ENCODE measurements at places on chromosomes 2 and 18.

GRCh38 chr2:37682473-37682872 lies 11.0 kb upstream of the CDC42EP3 start:
- DNase-seq = no peak

DNA sequence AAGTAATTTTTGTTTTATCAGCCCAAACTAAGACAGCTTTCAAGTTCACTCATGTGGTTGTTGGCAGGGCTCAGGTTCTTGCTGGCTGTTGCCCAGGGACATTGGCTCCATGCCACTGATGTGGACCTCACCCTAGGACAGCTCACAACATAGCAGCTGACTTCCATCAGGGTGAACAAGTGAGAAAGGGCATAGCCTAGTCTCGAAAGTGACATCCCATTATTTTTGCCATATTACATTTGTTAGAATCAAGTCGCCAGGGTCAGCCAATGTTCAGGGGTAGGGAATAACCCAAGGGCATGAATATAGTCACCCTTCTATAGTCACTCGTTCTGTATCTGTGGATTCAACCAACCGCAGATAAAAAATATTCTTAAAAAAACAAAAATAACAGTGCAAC lies 10.7 kb upstream of the CWC22 start:
- no peak for DNase-seq

DNA sequence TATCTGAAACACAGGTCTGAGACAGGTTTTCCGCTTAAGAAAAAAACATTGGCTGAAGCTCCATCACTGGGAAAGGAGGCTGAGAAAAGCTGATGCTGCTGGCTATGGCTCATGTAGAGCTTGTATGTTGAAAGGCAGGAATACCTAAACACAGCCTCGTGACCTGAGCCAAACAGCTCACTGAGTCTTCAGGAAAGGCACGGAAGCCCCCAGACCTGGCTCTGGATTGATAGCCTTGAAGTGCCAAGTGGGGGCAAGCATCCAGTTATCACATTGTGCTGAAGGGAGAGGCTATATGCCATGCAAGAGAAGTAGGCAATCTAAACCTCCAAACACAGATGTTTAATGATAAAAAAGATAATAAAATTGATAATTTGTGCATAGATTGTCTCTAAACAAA lies 21.9 kb downstream of the CYTIP start:
- no peak for DNase-seq

DNA sequence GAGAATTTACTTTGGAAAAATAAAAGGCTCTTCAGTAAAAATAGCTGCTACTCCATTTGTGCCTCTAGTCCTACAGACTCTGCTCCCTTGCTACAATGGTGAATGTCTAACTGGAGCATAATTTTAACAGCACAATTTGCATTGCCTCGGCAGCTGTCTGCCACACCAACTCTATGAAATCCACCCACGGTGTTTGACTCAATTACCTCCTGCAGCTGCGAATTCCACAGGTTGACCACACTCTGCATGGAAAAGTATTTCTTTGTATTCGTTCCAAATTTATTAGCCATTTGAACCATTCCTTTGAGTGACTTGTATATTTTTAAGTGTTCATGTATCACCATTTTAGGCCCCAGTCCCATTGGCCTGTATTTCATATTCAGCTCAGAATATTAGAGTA lies 182.1 kb upstream of the CCDC68 start:
- no peak for DNase-seq

DNA sequence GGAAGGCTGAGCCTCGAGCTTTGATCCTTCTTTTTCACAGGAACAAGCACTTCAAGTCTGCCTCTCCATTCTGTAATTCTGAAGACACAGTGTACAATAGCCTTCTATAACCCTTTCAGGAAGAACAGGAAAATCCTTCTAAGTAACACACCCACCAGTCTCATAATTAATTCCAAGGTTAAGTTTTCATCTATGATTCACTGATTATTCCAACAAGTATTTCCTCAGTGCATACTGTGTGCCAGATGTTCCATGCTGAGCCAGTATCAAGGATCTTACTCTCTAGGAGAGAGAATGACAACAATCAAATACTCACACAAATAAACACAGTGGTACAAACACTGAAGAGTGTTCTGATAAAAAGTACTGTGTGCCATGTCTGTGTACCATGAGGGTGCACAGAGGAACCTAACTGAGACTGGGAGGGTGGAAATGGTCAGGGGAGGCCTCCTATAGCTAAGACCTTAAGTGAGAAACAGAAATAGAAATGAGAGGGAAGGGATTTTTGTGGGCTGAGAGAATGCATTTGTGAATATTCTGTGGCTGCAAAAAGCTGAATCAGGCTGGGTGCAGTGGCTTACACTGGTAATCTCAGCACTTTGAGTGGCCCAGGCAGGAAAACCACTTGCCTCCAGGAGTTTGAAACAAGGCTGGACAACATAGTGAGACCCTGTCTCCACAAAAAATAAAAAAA lies 7.3 kb upstream of the MTLN start:
- no peak for DNase-seq

DNA sequence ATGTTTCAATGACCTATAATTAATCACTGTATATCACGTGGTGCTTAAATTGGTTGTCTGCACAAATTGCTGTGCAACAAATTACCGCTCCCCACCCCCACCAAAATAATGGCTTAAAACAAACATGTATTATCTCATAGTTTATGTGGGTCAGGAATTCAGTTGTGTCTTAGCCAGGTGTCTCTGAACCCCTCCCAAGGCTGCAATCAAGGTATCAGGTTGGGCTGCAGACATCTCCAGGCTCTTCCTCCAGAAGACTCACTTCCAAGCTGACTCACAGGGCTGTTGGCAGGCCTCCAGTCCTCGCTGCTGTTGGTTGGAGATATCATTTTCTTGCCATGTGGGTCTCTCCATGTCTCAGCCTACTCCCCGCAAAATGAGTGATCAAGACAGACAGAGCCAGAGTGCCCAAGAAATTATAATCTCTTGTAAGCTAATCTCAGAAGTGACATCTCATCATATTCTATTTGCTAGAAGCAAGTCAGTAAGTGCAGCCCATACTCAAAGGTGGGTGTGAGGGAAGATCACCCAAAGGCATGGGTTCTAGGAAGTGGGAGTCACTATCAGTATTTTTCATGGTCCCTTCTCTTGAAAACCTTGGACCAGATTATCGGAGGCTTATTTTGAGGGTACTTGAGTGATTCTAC lies 38.4 kb downstream of the SPC25 start:
- DNase-seq = no peak

GRCh38 chr2:28980368-28981015 lies 606 bp upstream of the TOGARAM2 start:
- no peak for DNase-seq

DNA sequence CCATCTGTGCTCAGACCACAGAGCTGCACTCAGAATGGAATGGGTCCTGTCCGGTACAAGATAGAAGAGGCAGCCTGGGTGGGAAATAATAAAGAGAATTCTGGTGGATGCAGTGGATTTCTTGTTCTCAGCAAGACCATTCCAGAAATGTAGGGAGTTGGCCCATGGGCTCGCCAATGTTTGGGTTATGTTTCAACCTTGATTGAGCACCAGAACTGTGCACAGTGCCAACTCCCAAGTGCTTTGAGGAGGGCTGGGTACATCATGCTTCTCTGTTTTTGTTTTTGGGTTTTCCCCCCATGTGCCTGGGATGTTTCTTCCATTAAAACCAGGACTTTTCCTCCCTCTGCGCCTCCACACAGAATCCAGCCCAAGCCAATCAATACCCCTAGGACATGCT lies 304.1 kb downstream of the TNS1 start:
- DNase-seq = no peak

- peak; percentile 3 for DNase-seq
These were observed 489 bp downstream of the TRMT61B start for GRCh38 chr2:28869494-28870145.

DNA sequence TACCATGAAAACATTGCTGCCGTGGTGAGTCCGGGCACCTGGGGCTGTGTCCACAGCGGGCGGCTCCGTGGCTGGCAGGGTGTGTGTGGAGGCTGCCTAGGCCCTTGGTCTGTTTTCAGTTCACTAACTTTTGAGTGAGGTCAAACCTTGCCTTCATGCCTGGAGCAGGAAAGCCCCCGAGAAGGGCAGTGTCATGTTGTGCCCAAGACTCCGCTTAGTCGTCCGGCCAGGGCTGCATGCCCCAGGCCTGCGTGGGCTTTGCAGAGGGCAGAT lies 24.1 kb downstream of the MAL start:
- DNase-seq = no peak

GRCh38 chr18:35588995-35589394 lies 7.5 kb downstream of the GALNT1 start:
- DNase-seq = peak; percentile 32

GRCh38 chr2:241001413-241002274 lies 3.2 kb downstream of the SNED1 start:
- no peak for DNase-seq

DNA sequence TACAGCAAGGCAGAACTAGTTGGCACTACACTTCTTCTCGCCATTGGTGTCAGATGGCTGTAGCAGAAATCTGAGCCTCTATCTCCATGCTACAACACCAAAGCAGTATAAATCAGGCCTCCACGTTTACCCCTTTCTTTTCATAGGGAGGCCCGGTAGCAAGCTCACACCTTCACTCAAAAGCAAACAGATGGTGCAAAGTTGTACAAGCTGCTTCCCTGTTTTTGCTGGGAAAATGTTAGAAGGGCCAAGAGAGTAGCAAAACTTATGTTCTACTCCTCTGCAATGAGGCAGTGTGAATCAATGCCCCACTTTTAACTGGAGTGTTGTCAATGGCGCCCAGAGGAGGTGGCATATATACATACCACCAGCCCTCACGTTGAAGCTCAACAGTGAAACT lies 369.6 kb upstream of the NRXN1 start:
- DNase-seq = no peak

DNA sequence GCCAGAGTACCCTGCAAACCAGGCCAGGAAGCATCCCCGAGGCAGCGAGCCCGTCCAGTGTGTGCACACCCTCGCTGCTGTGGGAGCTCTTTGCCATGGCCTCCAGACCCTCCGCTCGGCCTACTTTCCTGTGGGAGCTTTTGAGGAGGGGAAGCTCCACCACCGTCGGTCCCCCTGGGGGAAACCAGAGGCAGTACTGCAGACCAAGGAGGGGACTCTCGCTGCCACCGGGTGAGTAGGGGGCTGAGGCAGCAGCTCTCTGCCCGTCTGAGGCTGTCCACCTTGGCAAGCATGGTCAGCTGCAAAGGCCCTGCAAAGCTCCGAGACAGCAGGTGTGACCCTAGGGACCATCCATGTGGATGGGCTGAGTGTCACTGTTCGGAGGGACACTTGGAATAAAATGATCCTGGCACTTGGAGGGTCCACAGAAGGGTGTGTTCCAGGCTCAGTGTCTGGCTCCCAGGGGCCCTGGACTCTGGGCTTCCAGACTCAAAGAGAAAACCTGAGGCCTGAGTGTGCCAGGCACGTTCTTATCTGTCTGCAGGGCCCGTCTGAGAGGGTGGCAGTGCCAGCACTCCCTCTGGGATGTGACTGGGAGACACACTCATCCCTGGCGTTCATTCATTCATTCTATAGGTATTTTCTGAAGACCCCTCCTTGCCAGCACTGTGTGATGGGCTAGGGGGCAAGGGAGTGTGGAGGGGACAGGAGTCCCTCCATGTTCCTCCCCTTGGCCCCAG lies 282.8 kb upstream of the HS6ST1 start:
- DNase-seq = no peak

GRCh38 chr2:224780106-224780505 lies 63.9 kb upstream of the CCDC195 start:
- no peak for DNase-seq

GRCh38 chr18:36186461-36187192 lies 670 bp upstream of the MOCOS start:
- DNase-seq = peak; percentile 50

- peak; percentile 73 for DNase-seq
These were observed 980 bp downstream of the OBSL1 start for GRCh38 chr2:219570194-219570923.

GRCh38 chr2:74502720-74503505 lies 3.5 kb upstream of the LBX2 start:
- DNase-seq = peak; percentile 69

DNA sequence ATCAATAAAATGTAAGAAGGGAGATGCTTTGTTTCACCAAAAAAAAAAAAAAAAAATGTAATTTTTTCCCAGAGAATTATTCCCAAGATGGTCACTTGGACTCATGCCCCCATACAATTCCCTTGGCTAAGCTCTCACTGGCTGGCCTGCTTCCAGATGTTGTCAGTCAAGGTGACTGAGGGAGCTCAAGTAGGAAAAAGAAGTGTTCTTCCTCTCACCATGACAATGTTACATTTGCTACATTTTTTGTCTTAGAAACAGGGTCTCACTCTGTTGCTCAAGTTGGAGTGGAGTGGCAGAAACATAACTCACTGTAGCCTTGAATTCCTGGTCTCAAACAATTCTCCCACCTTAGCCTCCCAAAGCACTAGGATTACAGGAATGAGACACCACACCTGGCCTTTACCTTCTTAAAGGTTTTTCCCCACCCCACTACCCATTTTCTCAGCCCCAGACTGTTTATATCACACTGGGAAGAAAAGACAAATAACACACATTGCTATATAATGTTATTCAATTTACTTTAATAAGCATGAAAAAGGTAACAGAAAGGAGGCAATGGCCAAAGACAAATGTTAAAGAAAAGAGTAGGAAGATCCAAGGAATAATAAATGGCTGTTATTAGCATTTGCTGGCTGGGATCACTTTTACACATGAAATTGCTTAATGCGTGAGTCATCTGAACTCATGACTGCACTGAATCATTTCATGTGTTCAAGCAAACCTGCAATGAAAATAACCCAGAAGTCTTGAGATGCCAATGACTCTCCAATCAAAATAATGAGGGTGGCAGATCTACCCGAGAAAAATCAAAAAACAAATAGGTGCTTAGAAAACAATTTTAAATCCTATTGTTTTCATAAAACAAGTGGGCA lies 45.2 kb downstream of the ACVR1 start:
- DNase-seq = no peak

- no peak for DNase-seq
These were observed 46.8 kb downstream of the FECH start for GRCh38 chr18:57539702-57540101.

DNA sequence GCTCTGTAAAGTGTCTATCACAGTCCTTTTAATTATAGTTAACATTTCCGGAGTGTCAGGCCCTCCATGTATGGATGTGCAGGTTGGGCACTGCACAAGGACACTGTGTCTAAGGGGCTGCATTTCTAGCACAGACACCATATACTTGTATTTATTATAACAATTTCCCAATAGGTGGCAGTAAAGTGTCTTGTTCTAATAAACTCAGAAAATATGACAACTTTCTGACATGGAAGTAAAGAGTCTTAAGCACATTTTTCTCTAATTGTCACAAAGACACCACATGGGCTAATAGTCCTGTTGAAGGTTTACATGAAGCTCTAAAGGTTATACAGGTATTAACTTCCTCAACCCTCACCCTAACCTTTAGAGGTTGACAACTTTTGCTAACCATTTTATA lies 156.6 kb downstream of the DYSF start:
- no peak for DNase-seq

DNA sequence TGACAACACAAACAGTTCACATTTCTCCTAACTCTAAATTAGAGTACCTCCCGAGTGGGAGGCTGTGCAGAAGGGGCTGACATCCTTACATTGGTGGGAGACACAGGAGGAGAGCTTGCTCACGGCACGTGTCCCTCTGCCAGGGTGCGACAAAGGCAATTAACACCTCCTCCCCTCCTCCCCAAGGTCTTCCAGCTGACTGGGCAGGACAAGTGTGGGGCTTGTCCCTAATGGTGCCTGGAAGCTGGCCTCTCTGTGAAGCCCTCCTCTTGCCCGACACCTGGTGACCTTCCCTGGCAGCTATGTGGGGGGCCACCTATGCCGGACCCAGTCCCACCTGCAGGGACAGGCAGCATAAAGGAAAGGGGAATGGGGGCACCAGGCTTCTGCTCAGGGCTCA lies 57.0 kb downstream of the FAM168B start:
- no peak for DNase-seq
